ENCODE measurements at places on chromosomes 4 and X.

GRCh38 chr4:173505924-173506518, 24.0 kb downstream of the HAND2 start:
- no peak for DNase-seq

DNA sequence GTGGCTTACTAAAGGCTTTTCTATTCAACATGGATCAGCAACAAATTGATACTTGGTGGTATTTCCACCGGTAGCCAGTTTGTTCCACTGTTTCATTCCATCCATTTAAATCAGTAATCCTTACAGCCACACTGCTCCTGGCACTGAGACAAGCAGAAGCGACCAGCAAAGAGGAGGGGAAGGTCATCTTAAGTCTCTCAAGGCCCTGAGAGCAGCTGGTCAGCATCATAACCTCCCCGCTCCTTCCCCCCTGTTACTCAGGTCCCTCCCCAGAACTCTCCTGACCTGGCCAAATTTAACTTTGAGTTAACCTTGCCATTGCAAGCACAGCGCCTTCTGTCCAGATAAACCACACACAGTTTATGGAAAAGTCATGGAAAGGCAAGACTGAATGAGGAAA, 331.3 kb upstream of the KLF3 start:
- DNase-seq, result no peak

GRCh38 chr4:182294451-182294850, 51.2 kb downstream of the TENM3 start:
- DNase-seq, result no peak

DNA sequence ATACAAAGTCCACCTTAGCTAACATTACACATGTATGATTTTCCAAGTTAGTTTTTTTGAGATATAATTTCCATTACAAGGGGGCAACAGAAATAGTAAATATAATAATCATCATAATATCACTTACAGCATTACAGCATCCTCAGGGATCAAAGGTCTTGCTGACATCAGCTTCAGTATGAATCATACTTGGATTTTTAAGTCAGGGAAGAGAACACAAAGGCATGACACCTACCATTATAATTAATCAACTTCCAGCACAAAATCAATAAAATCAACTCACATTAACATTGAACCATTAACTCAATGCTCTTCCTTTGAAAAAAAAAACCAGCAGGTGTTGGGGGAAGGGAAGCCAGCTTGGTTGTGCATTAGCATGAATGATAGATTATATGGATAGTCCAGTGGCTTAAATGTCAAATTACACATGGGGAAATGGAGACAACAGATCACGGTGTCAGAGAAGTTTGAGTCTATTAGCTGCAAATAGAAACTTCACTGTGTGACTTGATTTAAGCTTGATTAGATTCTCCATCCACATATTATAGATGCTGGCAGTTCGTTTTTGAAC, 66.9 kb upstream of the CAPN6 start:
- DNase-seq, result no peak

DNA sequence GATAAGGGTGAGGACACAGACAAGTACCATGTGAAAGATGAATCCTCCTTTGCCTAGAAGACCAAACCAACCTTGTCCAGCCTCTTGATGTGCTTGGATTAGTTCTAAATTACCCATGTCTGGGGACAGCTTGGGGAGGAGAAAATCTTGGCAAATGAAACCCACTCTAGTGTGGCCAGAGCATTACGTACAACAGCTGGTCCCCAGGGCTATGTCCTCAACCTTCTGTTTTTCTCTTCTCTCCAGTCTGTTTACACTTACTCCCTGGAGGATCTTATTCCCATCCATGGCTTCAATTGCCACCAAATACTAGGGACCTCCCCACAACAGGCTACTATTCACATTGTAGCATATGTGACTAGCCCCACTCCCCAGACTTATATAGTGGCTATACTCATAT, 384.5 kb downstream of the OPHN1 start:
- DNase-seq, result no peak

GRCh38 chr4:88162626-88163025, 4.2 kb upstream of the ABCG2 start:
- DNase-seq, result no peak

- DNase-seq, result no peak
These were observed 12.9 kb upstream of the WDR17 start for GRCh38 chr4:176052744-176053143.

DNA sequence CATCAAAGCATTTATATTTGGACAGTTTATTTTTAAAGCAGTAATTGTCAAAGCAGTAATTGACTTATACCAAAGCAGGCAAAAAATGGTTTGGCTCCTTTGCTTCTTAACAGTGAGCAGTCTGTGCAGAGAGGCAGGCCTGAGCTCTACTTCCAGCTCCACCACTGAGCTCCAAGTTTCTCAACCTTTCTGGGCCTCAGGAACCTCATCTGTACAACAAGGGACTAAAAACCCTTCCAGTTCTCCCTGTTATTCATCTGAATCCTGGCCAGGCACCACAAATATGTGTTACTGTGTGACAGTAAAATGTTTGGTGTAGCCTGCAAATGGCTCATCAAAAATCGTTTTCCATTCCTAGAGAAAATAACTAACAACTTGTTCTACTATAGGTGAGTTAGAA, 88.7 kb upstream of the TTC29 start:
- no peak for DNase-seq

DNA sequence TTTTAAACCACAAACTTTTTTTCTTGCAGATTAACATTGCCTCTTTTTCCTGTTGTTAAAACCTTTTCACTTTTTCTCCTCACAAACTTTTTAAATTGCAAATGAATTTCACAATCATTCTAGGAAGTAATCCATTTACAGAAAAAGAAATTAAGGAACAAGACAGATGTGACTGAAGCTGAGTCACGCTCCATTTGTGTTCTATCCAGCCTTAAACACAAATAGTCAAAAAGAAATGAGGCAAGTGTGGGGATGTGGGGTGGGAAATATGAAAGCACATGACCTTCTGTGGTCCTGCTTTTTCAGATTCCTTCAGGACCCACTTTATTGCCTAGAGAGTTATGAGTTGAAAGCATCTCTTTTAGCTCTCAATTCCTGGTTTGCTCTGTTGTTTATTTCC, 197.0 kb downstream of the ADGRL3 start:
- DNase-seq, result no peak

GRCh38 chr4:128827296-128827695, 17.8 kb downstream of the JADE1 start:
- no peak for DNase-seq

DNA sequence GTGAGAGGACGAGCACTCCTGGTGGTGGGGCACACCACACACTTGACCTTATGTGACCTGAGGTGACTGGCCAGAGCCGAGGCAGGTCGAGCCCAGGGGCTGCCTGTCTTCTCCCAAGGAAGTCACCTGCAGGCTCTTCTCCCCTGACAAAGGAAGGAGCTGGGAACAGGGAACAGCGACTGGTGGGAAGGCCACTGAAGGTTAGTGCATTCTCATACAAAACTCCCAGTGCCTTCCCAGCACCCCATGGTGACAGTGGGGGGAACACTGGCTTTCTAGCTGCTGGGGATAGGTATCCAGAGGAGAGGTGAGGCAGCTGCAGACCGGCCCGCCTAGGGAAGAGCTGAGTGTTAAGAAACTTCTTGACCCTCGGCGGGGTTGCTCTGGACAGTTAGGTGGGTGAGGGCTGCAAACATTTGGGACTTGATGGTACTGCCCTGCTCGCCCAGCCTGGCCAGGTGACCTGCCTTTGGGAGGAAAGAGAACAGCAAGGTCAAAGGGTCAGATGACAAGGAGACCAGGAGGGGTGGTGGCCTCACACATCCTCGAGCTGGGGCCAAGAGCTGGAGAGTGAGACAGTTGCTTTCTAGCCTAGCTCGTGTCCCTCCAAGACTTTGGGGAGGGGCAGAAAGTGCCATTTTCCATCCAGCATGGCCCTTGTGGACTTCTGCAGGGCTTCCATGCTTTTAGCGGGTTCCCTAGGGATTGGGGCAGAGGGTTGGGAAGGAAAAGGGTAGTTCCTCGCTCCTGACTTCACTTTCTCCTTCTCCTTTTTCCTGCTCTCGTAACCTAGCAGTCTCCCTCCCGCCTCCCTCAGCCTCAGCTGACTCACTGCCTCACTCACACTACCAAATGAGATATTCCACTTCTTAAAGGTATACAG, 2.7 kb downstream of the NALF2 start:
- no peak for DNase-seq

- no peak for DNase-seq
These were observed 25.1 kb upstream of the PRDM8 start for GRCh38 chr4:80172203-80172602.

DNA sequence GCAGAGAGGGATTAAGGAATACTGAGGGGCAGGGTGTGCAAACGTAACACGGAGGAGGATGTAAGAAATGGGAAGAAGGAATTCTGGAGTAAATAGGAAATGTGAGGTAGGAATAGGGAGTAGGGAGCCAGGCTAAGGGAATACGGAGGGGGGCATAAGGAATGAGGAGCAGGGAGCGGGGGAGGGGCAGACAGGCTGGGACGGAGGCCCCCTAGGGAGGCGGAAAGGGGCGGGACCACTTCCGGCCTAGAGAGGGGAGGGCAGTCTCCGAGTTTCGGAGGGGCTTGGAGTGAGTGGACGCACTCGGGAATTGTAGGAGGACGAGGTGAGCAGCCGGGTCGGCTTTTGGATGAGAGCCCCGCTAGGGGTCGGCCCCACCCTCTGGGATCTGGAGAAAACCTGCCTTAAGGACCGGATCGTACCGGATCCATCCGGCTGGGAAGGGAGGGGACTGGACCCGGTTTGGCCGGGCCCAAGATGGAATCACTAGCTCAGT, 612 bp downstream of the MAGED2 start:
- DNase-seq, result peak; percentile 41

GRCh38 chrX:101171883-101172400, 47.6 kb upstream of the DRP2 start:
- DNase-seq, result no peak

DNA sequence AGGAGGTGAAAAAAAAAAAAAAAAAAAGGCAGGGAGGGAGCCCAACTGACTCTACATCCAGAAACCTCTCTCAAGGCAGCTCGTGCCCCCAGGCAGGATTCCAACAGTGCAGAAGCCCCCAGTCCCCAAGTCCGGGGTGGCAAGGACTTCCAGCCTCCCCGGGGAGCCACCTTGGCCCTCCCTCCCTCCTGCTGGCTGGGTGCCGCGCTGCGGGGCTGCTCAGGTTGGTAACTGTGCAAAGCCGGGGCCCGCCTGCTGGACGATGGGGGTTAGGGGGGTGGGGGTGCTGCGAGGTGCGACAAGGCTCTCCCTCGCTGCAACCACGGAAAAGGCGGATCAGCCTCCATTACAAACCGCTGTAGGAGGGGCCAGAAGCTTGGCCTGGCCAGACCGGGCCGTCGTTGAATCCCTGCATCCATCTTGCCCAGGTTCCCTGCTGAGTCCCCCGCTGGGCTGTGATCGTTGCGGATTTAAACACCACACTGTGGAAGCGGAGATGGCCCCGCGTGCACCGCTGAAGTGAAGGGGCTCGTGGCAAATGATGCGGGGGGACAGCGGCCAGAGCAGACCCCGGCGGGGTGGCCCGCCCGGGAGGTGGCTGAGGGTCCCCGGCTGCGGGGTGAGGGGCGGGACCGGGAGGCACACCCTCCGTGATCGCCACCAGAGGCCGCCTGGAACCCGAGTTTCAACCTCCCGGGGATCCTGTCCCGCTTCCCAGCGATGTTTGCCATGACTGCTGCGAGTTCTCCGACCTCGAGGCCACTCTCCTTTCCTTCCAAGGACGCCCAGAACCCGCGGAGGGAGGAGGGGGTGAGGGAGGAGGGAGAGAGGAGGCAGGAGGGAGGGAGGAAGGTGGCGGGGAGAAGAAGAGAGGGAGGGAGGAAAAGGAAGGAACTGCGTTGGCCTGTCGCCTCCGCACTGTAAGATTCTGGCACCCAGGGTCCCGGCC, 58.0 kb upstream of the DDX3X start:
- no peak for DNase-seq

GRCh38 chr4:79764120-79764519, 308.9 kb downstream of the ANTXR2 start:
- DNase-seq, result no peak

GRCh38 chrX:33906971-33907370, 225.1 kb downstream of the FAM47A start:
- DNase-seq, result no peak

DNA sequence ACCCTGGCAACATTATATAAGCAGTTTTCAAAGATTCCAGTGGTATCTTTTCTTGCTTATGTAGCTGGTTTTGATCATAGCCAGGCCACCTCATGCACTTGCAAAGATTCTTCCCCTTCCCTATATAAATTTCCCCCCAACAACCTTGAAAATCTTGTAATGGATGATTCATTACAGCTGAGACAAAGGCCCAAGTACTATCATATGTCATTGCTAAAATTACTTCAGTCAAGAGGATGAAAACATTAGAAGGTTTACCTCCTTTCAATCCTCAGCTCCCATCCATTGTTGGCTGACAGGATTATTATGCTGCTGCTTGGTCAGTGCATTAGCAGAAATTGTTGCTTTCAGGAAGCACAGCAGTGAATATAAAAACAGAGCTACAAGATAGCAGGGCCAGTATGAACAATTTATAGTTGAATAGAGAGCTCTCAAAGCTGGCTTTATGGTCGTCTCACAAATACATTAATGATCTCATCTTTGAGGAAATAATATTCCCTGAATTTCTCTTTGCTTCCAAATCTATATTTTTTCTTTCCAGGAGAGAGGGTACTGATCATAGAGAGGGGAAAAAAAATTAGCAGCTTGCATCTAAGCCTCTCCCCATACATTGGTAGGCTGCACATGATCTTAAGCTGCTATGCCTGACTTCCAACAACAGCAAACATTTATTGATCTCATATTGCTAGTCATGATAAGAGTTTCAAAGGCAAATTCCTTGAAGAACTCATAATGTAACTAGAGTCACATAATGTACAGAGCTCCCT, 7.7 kb upstream of the ARHGEF38 start:
- DNase-seq, result no peak

- no peak for DNase-seq
These were observed 370.6 kb downstream of the MAGEB5 start for GRCh38 chrX:26586570-26586969.

DNA sequence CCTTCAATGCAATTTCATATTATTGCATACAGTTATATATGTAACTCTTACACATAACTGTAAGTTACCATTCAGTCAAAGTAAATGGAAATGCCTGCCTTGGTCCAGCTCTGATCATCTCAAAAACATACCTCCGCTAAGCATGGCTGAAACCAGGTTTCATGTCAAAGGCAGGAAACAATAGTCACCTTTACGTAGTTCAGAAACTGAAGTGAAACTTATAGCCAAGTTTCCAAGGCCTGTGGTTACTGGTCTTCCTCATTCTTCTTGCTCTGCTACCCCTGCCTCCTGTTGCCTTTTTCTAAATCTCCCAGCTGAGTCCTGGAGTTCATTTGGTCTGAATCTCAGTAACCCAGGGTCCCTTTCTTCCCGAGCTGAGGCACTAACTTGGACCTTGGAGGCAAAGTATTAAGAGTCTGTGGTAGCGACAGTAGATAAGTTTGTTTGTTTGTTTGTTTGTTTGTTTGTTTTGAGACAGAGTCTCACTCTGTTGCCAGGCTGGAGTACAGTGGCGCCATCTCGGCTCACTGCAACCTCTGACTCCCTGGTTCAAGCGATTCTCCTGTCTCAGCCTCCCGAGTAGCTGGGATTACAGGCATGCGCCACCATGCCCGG, 30.8 kb downstream of the DAPP1 start:
- DNase-seq, result no peak

GRCh38 chr4:63348735-63349673, 1060.2 kb downstream of the TECRL start:
- no peak for DNase-seq

- no peak for DNase-seq
These were observed 71.7 kb downstream of the FBXW7 start for GRCh38 chr4:152464030-152464823.

- DNase-seq, result no peak
These were observed 63.8 kb upstream of the TAPT1 start for GRCh38 chr4:16289897-16290554.

GRCh38 chr4:2850966-2851798, 7.5 kb downstream of the ADD1 start:
- no peak for DNase-seq
